ENCODE measurements at places on chromosomes 5 and 9.

- DNase-seq, result no peak
Measured at GRCh38 chr9:90921104-90921503, 119.5 kb downstream of the SYK start.

DNA sequence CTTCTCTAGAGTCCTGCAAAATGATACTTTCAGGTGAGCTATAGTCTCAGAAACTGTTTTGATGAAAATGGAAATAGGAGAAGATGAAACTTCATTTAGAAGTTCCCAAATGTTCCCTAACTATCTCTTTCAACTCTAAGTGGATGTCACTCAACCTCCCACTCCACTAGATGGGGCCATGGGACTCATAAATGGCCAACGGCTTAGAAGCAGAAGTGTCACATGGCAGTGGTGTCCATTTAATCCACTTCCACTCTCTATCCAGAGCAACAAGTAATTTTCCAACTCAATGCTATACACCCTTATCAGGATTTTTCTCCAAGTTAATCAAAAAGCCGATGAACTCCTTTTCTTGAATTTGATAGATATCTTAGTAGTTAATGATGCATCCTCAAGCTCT is 295.7 kb downstream of the EDIL3 start:
- DNase-seq, result no peak

DNA sequence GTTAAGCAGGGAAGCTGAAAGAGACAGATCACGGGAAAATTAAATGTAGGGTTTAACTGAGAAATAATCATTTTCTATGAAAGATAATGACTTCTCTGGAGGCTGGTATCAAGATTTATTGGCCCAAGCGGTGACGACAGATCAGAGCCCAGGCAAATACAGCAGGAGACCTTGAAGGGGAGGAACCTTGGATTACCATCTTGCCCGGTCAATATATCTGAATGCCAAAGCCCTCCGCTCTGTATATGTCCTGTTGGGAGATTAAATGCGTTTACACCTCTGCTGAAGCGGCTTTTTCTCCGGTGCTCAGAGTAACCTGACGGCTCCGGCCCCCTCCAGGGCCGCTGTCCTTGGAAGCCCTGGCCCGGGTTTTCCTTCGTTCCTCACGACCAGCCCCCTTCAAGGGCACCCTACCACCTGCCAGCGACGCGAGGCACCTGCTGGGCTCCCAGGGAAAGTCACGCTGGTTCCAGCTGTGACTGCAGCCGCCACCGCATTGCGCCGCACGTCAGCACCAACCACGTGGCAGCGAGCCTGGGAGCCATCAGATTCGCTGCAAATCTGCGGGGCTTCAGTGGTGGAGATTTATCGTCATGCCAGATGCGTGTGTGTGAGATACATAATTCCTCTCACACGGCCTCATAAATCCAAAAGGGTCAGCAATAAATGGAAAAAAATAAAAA is 4.4 kb upstream of the QSOX2 start:
- peak; percentile 31 for DNase-seq

GRCh38 chr5:88833371-88834130 is 49.4 kb downstream of the MEF2C start:
- DNase-seq, result no peak

- no peak for DNase-seq
Measured at GRCh38 chr9:134670042-134670525, 28.5 kb downstream of the COL5A1 start.

DNA sequence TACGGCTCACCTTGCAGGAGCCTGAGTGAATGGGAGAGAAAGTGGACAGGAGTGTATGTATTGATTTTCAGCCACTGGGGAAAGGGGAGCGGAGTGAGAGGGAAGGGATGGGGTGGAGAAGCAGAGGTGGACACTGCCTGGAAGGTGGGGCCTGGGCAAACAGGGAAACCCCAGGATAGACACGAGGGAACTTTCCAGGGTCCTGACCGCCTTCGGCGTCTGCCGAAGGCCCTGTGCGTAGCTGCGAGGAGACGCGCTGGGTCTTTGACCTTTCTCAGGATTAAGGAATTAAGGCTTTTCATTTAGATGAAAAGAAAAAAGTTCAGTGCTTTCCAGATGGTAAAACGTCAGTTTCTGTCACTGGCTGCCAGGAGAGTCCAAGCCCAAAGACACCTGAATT is 134.6 kb upstream of the RAPGEF1 start:
- DNase-seq, result no peak

DNA sequence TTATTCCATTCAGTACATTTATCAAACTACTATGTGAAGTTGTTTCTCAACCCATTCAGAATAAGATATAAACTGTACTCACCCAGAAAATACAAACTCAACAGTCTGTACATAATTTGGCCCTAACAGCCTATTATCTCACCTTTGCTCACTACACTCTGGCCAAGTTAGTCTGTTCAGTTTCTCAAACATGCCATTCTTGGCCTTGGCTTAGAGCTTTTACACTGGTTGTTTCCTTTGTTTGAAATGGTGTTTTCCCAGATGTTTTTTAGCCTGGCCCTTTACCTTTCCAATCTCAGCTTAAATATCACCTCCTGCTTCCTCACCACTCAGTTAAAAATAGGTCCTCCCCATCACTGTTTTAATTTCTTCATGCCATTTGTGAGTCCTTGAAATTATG is 13.6 kb downstream of the CDC42SE2 start:
- no peak for DNase-seq

DNA sequence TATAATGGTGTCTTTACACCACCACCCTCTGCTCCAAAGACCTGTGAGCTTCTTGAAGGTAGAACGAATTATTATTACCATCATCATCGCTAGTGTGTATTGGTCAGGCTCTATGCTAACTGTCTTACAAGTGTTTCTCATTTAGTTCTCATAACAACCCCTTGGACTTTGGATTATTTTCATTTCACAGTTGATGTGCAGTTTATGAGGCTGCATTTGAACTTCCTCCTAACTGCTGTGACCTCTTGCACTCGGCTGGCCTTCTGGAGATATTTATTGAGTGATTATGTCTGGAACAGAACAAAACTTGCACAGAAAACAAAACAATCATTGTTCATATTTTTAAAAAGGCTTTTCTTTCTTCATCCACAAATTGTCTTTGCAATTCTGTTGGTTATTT is 306.3 kb upstream of the SGCD start:
- no peak for DNase-seq

- no peak for DNase-seq
Measured at GRCh38 chr5:157535042-157535865, 40.3 kb downstream of the ADAM19 start.

- no peak for DNase-seq
Measured at GRCh38 chr5:136423944-136424606, 58.7 kb upstream of the TRPC7 start.

- DNase-seq, result no peak
Measured at GRCh38 chr5:98880151-98880550, 48.7 kb downstream of the CHD1 start.

DNA sequence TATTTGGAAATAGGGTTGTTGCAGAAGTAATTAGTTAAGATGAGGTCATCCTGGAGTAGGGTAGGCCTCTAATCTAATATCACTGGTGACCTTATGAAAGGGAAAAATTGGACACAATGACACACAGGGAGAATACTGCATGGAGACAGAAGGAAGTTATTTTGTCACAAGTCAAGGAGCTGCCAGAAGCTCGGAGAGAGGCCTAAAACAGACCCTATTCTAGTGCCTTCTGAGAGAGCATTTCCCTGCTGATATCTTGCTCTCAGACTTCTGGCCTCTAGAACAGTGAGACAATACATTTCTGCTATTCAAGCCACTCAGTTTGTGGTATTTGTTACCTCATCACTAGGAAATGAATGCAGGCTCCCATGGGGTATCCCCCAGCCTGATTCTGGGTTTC is 332.9 kb downstream of the CSNK1G3 start:
- no peak for DNase-seq

DNA sequence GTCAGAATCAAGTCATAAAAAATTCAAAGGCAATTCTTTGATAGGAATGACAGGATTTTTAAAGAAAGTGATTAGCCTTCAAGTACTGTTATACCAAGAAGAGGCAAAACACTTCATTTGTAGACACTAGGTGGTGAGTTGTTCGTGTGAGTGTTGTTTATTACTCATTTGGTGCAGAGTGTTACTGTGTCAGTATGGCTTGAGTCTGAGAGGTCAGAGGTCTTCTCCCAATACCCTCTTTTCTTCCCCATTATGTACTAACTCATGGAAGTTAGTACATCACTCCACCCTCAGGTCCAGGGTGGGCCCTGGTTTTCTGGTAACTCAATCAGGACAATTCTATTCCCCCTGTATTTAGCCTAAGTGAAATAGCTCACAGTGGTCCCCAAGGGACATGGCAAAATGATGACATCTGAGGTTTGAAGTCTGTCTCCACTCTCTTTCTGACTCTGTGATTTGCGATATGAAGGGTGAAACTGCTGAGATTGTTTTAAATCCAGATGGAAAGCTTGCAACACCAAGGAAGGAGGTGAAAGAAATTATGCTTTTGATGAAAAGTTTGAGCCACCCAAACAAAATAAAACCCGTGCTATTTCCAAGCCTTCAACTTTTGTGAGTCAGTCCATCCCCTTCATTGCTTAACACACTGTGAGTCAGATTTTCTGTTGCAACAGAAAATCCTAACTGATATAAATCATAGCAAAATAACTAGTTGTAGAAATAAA is 56.8 kb downstream of the NUDT12 start:
- DNase-seq, result no peak

DNA sequence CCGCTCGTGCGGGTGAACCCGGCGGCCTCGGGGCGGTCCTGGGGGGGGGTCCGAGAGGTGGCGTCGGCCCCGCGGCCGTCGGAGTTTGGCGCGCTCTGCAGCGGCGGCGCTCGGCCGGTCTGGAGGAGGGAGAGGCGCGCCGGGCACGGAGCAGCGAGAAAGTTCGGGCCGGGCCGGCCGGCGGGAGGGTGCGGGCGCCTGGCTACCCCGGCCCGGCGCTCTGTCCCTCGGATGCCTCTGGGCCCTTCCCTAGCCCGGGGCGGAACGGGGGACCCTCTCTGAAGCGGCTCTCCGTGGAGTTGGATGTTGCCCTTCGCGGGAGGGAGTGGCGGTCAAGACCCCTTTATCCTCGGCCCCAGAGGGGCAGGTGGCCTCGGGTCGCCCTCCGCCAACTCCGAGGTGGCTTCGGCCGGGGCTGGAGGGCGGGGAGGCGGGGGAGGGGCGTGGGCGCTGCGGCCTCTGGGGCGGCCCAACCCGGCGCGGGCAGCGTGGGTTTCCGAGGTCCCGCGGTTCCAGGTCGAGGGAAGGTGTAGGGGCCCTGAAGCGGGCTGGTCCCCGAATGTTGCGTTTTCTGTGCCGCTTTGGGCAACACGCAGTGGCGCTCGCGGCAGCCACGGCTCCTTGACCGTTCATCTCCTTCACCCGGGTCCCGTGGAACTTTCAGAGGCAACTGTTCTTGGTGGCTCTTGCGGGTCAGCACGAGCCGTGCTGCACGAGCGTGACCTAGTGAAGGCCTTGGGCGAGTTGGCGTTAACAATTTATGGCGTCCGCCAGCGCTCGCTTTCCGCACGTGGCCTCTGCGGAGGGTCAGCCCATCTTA is 290.5 kb downstream of the DOCK8 start:
- DNase-seq, result no peak

DNA sequence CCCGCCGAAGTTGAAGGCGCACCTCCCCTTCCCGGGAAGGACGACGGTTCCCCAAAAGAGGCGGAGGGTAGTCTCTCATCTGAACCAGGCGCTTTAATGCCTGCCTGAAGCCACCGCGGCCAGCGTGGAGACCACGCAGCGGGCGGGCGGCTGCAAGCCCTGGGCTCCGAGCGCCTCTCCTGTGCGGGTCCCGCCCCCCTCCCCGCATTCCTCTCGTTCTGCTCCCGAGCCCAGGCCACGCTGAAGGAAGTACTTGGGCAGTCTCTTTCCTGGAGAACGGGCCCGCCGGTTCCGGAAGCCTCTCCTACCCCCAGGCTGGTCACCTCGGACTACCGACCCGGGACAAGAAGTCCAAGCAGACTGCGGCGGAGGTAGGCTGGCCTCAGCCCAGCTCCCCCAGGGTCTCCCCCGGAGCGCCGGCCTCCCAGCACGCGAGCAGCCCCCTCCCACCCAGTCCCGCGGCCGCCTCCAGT is 571 bp downstream of the PPIC start:
- DNase-seq, result no peak

GRCh38 chr9:38214432-38214831 is 145.4 kb upstream of the SHB start:
- DNase-seq, result no peak

- DNase-seq, result no peak
Measured at GRCh38 chr9:124479371-124479770, 27.8 kb downstream of the NR5A1 start.

GRCh38 chr9:83572524-83572923 is 34.3 kb upstream of the FRMD3 start:
- no peak for DNase-seq

DNA sequence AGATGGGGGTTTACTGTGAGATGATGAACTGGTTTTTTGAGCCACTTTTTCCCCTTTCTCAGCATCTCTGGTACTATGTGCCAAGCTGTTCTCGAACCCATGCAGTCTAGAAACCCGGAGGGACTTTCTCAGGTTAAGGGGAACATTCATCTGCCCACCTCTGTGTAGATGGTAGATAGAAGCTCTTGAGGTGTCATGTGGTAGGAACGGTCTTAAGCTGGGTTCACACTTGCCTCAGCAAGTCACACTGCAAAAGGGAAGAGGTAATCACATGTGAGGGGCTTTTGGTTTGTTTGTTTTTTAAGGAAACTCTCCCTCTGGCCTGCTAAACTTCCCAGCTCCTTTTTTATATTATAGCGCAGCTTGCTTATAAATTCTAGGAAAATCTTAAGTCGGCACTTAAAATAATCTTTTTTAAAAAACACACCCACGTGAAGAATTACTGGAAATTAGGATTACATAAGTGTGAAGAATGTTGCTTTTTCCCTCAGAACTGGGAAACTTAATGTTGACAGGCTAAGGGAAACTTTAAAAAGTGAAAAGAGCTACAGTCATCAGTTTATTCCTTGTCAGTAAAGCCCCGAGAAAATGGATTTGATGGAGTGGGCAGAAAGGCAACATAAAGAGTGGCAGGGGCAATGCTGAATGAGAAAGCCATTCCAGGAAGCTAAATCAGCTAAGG is 430.3 kb downstream of the ARHGEF28 start:
- no peak for DNase-seq

GRCh38 chr5:168023191-168023590 is 268.3 kb upstream of the WWC1 start:
- DNase-seq, result no peak

- no peak for DNase-seq
Measured at GRCh38 chr5:53276825-53277224, 167.3 kb upstream of the MOCS2 start.

GRCh38 chr5:79842006-79842881 is 148.8 kb downstream of the MTX3 start:
- no peak for DNase-seq

DNA sequence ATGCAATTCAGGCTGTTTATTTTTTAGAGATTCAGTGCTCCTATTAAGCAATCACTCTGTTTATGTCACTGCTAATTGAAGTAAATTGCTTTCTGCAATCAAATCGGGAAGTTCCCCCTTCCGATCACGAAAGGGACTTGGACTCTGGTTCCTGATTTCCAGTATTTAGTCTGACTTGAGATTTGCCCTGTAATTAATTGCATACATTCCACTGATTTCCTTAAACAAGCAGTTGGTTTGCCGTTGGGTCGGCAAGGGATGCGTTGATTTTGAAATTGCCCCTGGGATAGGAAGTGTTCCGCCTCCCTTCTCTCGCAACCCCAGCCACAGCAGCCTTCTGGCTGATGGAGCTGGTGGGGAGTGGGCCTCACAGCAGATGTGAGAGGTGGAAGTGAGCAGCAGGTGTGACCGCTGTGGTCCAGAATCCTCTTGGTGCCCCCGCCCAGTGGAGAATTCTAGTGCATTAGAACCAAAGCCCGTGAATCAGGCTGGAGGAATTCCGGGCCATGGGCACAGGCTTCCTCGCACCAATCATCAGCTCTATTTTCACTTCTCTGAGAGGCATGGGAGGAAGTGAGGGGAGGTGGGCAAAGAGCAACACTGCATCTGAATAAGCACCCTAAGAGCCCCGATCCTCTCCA is 102.5 kb downstream of the SPRY4 start:
- no peak for DNase-seq
